Activated CD4-positive, alpha-beta T cell treated with anti-CD3 and anti-CD28 coated beads, Interleukin-2, amount 50 U/mL, for 24 hours (primary cell): ENCODE measurements at places on chromosomes 3 and 15.

- no peak for DNase-seq
These were observed 83.4 kb upstream of the TERB2 start for GRCh38 chr15:44873103-44873502.

DNA sequence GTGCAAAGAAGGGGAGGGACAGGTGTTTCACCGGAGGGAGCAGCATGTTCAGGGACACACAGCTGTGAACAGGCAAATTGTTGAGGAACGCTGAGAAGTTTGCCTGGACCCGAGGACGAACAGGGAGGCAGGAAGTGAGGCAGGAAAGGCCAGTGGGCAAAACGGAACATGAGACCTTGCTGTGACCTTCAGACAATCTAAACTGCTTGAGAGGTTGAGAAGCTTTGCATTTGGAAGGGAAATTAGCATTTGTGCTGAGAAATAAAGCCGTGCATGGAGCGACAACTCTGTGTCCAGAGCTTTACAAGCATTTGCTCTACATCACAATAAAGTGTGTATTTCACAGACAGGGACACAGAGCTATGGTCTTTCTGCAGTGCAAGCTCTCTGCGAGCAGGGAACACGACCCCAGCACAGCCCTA lies 47.9 kb downstream of the CDC25A start:
- DNase-seq = no peak

DNA sequence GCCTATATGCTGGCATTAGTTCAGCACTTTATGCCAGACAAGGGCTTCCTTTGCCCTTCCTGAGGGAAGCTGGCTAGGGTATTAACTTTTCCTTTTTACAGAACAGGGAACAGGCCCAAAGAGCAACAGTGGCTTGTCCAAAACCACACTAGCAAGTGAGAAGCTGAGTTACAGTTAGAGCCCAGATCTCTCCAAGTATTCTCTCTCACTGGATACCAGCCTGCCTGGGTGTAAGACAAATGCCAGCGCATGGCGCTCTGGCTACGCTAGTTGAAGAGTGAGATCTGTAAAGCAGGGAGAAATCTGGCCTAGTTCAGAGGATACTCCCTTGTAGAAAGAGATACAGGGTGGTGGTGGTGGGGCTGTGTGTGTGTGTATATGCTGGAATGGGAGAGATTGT lies 38.4 kb downstream of the RAB11A start:
- DNase-seq = no peak

DNA sequence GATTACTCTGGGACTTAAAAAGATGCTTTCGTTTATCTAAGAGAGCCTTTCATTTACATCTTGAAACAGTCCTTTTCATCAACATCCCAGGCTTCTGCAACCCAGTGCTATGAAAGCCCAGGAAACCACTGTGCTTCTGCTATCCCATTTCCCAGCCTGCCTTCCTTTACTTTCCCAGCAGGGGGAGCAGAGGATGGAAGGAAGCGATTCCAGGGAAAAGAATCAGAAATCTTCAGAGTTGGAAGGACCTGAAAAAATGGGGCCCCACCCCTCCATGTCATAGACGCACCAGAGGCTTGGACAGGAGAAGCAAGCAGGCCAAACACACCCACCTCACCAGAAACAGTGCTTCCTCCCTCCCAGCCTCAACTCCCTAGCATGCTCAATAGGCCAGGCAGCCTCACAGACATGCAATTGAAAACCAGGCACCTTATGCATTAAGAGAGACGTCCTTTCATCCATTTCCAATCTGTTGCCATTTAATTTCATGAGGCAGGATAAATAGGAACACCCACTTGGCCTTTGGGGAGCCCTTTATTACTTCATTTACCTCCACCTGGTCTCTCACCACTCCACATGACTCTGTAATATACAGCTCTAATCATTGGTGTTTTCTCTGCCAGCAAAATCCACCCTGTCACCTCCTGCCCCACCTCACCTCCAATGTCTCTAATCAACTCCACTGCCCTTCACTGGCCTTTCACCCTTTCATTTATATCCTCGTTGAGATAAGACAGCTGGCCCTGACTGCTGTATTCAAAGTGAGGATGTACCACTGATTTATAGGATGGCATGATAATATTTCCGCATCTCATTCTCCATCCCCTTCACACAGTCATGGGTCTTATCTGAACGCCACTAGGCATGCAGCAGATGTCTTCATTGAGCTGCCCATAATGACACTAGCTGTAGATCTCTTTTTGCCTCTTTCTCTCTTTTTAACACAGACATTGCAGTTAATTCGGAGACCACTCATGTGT lies 583.9 kb downstream of the NTRK3 start:
- DNase-seq = no peak

- no peak for DNase-seq
These were observed 12.8 kb downstream of the H1-8 start for GRCh38 chr3:129555616-129556357.

GRCh38 chr15:32870240-32871033 lies 152.6 kb downstream of the GREM1 start:
- no peak for DNase-seq

DNA sequence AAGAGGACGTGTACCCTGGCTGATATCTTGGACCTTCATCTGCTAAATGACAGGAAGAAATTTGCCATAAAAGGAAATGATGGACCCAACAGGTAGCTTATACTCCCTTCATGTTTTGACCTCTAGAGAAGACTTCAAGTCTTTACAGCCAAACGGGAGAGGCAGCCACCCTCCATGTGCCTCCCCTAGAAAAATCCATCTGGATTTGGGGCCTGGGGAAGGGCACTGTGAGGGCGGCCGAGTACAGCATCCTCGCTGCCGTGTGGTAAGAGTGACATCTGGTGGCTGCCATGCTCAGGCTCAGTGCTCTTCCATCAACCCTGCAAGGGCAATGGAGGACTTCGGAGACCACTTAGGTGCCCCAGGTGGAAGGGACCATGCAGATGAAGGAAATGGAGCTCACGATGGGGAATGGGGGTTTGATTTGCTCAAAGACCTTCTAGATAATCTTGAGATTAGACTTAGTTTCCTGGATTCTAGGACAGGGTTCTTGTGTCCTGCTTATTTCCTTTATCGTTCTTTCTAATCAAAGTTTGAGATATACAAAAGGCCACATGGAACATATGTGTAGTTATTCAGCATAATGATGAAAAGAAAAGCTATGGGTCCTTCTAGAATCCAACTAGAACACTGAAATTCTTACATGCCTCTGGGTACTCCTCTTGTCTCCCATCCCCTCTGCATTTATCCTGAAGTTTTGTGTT lies 44.4 kb downstream of the AQP9 start:
- no peak for DNase-seq
